ENCODE measurements at places on chromosomes 11 and 22.

GRCh38 chr11:62707277-62707861, at the start of the genes BSCL2 and GNG3:
Gene BSCL2, minus strand, starts transcription at chr11:62707424. Its CDS starts 229 bp downstream, at chr11:62707195.
Gene GNG3, plus strand, starts transcription at chr11:62707676. Its CDS starts 620 bp downstream, at chr11:62708296.
- peak; percentile 96 for DNase-seq

- no peak for DNase-seq
Observed at GRCh38 chr22:36954251-36955014, 41.0 kb downstream of the CSF2RB start.

- no peak for DNase-seq
Observed at GRCh38 chr22:39303358-39303757, 16.1 kb downstream of the RPL3 start.

- DNase-seq, result no peak
Observed at GRCh38 chr11:130388607-130389205, 39.7 kb downstream of the ADAMTS8 start.

DNA sequence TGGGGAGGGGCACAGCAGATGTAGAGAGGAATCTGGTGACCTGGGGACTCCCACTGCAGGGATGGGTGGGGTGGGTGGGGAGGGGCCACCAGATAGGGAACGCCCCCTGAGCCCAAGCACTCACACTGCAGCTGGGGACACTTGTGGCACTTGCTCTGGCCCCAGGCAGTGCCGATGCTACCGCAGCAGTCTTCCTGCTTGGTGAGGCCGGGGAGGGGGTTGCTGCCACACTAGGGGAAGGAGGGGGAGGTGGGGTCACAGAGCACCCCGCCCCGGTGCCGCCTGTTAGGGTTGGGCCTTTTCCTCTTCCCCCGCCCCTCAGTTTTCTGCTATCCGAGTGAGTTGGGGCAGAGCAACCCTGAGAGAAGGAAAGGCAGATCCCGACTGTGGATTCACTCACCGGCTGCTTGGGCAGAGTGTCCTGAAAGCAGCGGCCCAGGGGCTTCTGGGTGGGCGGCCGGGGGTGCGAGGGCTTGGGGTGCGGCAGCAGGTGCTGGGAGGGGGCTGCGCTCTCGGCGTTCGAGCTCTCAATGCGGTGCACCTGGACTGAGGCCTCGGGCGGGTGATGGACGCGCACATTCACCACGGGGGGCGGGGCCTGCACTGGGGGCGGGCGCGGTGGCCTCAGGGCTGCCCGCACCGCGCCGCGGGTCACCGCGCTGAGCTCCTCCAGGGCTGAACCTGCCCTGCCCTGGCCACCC, 4.7 kb downstream of the LTBP3 start:
- peak; percentile 31 for DNase-seq

- DNase-seq, result no peak
Observed at GRCh38 chr11:64076758-64077157, 41.0 kb downstream of the FLRT1 start.

DNA sequence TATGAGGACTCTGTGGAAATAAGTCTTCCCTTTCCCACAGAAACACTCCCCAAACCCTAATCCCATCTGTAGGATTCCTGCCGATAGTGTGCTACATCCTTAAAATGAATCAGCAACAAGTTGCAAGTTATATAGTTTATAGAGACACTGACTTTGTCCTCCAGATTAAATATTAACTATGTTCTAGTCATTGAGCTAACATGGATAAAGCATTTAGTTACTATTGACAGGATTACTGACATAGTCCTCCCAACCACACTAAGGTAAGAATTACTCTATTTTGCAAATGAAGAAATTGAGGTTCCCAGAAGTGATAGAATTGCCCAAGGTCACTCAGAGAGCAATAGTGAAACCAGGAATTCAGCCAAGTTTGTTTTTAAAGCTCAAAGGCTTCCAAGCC, 1.9 kb downstream of the OR52M1 start:
- no peak for DNase-seq

DNA sequence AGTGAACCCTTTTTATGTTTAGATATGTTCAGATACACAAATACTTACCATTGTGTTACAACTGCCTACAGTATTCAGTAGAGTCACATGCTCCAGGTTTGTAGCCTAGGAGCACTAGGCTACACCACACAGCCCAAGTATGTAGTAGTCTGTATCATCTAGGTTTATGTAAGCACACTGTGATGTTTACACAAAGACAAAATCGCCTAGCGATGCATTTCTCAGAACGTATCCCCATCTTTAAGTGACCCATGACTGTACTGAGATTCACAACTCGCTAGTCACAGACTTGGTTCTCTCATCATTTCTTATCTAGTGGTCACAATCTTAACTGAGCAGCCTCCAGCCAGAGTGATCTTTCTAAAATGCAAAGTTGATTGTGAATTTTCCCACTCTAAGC, 119.2 kb downstream of the RASSF10 start:
- DNase-seq, result no peak

All from DMS79 treated with DMSO at 0.1 percent for 48 hours (cell line).